Activated CD4-positive, alpha-beta T cell treated with anti-CD3 and anti-CD28 coated beads, Interleukin-10, Interleukin-2, amounts not matched to agents 100 ng/mL and 50 ng/mL, durations not matched to agents 16 hours and 8 hours (primary cell): ENCODE measurements at places on chromosomes 3 and 15.

DNA sequence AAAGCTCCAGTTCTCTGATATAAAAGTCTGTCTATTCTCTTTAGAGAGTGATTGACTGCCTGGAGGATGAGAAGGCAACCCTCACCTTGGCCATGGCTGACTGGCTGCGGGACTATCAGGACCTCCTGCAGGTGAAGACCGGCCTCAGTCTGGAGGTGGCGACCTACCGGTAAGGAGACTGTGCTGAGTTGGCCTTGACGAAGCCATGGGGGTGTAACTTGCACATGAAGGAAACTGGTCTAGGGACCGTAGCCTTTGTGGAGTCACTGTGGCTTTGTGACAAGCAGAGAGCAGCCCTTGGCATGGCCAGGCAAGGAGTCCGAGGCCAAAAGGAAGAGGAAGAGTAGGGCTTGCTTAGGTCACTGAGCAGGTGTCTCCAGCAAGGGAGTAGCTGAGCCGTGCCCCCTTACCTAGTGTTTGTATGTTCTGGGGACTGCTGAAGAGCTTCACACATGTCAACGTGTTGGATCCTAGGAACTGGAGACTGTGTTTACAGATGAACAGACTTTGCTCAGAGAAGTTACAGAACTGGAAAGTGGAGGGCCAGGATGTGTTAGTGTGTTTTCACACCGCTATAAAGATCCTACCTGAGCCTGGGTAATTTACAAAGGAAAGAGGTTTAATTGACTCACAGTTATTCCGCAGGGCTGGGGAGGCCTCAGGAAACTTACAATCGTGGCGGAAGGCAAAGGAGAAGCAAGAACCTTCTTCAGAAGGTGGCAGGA is 8.8 kb downstream of the SYNM start:
- no peak for DNase-seq

GRCh38 chr3:127289706-127290575 is 2.1 kb upstream of the PRR20G start:
- DNase-seq = no peak

- no peak for DNase-seq
These were observed 70.7 kb downstream of the P2RY1 start for GRCh38 chr3:152905631-152906030.

DNA sequence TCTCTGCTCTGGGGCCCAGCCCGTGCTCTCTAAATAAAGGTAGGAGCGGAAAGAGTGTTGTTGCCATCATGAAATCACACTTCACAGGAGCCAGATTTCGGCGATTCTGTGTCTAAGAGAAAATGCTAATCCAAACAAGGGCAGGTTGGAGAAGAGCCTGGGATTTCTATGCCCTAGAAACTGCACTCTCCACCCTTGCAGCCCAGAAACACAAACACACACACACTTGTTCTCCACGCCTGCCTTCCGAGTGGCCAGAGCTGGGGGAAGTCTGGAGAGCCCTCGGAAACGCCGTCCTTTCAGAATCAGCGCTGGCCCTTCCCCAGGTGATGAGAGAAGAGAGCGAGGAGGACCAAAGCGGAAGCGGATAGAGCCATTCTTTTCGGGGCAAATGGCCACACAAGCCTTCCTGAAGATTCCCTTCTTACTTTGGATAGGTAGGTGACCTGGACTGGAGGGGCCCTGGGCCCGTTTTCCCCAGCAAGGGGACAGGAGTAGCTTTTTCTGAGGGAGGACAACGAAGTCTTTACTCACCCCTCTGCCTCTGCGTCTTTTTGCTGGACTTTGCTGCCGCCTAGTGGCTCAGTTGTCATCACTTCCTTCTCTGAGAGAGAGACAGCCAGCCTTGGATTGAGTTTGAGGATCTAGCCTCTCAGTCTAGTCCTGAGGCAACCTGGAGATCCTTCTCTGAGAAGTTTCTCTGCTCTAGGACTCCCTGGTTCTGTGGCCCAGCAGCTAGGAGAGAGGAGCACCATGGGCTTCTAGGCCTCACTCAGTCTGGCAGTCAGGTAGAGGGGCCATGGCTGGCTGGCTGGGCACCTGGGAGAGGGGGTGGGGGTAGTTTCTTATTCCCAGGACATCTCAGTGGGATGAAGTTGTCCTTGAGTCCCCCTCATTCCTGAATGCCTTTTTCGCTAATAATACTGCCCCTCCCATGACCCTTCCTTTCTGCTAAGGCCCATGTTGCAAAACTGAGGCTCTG is 37.7 kb downstream of the SENP8 start:
- DNase-seq = peak; percentile 85

- DNase-seq = peak; percentile 51
These were observed 8.9 kb downstream of the CMTM6 start for GRCh38 chr3:32493437-32494414.

DNA sequence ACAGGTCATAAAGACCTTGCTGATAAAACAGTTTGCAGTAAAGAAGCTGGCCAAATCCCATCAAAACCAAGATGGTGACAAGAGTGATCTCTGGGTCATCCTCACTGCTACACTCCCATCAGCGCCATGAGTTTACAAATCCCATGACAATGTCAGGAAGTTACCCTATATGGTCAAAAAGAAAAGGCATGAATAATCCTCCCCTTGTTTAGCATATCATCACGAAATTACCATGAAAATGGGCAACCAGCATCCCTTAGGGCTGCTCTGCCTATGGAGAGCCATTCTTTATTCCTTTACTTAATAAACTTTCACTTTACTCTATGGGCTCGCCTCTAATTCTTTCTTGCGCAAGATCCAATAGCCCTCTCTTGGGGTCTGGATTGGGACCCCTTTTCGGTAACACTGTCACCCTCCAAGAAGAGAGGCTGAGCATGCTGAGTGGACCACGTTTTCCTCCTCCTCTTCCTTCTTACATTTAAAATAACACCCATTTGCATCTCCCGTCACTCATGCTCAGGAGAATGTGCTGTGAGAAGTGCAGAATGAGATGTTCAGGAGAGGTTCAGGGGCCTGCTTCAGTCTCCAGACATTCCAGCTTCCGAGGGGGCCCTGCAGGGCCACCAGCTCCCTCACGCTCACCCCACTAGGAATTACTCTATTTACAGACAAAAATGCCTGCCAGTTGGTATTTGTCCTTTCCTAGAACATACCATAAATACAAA is 47.3 kb downstream of the NSMCE3 start:
- no peak for DNase-seq

GRCh38 chr15:45646220-45646619 is 11.4 kb downstream of the SQOR start:
- peak; percentile 69 for DNase-seq

- no peak for DNase-seq
These were observed 31.5 kb downstream of the DENND6A start for GRCh38 chr3:57661404-57661803.

- DNase-seq = no peak
These were observed 11.3 kb downstream of the NRROS start for GRCh38 chr3:196650740-196651311.

GRCh38 chr3:47019201-47019600 is 39.7 kb downstream of the NBEAL2 start:
- peak; percentile 90 for DNase-seq

DNA sequence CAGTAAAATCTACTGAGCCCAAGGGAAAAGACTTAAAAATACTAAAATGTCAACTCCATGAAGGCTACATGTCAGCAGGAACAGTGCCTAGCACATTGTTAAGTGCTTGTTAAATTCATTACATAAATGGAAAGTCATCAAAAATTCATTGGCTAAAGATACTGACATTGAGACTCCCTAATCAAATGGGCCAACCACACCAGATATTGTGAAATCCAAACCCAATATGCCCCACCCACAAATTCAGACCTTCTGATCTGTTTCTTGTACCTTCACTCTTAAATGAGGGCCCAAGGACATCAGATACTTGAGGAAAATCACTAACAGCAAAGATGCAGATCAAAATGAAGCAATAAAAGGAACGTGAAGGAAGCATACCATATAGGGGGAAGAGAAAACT is 20.7 kb downstream of the MRPS22 start:
- DNase-seq = no peak

DNA sequence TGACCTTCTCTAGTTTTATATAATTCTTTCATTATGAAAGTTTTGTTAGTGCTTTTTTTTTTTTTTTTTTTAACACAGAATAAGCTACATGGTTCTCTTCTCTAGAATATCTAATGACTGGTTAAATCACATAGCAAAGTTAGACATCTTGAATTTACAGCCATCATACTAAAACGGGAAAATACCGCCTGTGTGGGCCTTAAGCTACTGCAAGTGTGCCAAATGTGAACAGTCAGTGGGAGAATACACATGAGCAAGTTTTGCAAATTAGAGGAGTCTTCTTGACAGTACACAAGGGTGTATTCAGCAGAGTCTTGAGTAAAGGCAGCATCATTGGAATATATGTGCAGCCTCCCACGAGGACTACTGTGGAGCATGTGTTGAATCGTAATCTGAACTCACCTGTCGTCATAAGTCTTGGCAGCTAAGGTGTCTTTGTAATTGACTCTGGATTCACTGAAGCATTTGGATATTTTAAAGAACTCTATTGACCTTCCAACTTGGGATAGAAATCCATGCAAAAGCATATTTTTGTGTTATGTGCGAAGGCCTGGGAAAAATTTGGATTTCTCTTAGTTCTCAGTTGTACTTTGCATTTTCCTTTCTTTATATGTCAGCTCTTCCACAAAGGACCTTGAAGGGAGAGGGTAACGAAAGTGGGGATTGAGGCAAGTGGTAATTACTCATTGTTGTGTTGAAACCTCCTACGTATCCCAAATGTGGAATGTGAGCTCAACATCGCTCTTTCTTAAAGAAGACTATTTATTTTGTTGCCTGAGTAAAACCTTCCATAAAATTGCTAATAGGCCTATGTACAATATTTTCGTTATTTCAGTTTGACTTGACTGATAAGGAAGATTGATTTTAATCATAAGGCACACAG is 117.4 kb downstream of the ATG7 start:
- no peak for DNase-seq

DNA sequence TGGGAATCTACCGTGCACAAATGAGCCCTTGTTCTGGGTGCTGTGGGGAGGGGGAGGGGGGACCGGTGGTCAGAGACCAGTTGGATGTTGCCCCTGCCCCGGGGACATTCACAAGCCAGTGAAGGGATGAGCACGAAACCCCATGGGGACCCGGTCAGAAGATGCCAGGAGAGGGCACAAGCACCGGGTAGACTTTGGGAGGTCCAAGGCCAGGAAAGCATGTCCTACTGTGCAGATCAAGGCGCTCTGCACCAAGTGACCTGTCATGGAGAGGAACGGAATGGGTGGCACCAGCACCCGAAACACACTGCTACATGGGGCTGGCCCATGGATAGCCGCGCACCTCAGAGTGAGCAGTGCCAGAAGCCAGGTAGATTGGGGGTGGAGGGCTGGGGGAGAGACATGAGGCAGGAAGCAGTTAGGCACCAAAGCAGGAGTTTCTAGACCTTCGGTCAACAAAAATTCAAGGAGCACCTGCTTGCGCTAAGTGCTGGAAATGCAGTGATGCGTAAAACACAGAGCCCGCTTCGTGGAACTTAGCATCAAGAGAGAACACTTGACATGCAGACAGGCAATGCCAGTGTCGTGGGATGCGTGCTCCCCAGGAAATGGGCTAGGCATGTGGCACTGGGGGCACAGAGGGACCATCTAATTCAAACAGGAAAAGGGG is 99.1 kb downstream of the CPN2 start:
- no peak for DNase-seq

- DNase-seq = no peak
These were observed 255.0 kb downstream of the OCA2 start for GRCh38 chr15:27844018-27844666.

GRCh38 chr3:178223876-178224275 is 312.4 kb upstream of the KCNMB2 start:
- DNase-seq = no peak

DNA sequence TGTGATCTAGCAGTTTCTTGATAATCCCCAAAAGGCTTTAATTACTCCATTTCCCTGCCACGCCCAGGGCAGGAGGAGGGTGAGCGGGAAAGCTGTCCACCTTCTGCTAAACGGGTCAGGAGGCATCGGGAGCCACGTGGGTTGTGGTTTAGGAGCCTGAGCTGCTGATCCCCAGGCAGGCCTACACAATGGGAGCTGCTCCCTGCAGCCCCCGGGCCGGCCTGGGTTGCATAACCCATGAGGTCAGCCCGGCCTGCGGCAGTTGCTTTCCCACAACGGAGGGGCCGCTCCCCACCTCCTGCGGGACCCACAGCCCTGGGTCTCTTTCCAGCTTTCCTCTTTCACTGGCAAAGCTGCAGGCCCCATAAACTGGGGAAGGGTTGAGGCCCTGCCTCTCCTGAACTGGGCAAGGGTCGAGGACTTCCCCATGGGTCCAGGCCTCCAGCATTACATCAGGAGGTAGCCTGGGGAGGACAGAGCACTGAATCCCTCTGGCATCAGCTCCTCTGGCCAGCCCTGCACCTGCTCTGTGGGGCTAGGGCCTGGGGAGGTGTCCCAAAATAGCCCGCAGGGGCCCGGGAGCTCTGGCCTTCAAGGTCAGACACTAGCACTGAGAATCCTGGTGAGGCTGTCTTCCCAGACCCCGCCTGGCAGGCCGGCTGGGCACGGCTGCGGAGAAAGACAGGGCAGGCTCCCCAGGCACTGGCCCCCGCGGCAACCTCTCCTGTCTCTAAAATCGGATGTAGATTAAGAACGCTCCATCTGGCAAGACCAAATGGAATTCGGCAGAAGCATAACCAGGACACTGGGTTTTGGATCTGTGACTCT is 47.3 kb downstream of the ZDHHC19 start:
- DNase-seq = no peak

- no peak for DNase-seq
These were observed 63.9 kb downstream of the CHAC1 start for GRCh38 chr15:41017066-41017735.

DNA sequence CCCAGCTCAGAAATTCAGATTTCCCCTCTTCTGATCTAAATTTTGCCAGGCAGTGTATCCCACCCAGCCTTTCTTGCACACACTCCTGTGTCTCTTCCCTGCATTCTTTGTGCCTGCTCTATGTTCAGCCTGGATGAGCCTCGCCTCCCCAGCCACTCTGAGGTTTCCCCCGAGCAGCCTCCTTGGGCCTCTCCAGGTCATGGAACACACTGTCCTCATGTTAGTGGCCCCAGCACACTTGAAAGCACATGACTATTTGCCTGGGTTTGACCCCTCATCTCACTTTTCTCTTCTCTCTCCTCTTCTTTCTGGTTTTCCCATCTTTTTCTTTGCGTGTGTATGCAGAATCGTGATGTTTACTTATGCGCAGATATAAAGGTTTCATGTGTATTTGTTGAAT is 3.1 kb downstream of the THSD4 start:
- DNase-seq = no peak

DNA sequence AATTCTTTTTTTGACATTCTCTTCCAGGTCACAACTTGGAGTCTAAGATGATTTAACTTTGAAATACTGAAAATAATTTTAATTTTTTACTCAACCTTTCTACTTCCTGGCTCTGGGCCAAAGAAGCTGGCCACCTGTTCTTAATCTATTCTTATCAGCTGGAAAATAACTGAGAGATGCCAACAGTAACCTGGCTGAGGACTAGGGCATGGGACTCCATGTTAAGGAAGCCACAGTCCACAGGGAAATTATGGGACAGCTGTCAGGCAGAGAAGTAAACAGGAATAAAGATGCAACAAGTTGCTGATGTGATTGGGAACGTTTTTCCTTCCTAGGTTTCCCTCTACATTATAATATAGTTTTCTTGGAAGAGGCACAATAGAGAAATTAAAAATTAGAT is 84.7 kb upstream of the CPNE4 start:
- DNase-seq = no peak
